ENCODE measurements at places on chromosomes 12 and 14.

GRCh38 chr12:130017591-130018449 lies 114.0 kb upstream of the TMEM132D start:
- DNase-seq, result no peak

DNA sequence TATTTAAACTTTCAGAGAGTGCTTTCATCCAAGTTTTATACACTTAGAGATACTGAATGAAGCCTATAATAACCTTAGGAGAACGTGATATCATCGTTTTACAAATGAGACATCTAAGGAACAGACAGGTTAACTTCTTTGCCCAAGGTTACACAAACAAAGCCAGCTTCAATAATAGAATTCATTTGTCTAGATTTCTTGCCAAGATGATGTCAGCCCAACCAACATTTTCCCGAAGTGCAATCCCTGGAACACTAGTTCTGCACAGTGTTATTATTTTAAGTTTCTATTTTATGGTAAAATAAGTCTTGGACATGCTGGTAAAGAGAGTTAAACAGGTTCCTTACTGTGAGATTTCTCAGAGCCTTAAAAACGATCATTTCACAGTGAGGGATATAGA lies 174.6 kb downstream of the SLC25A21 start:
- no peak for DNase-seq

- DNase-seq, result no peak
These were observed 62.5 kb downstream of the MAPKAPK5 start for GRCh38 chr12:111904446-111904975.

DNA sequence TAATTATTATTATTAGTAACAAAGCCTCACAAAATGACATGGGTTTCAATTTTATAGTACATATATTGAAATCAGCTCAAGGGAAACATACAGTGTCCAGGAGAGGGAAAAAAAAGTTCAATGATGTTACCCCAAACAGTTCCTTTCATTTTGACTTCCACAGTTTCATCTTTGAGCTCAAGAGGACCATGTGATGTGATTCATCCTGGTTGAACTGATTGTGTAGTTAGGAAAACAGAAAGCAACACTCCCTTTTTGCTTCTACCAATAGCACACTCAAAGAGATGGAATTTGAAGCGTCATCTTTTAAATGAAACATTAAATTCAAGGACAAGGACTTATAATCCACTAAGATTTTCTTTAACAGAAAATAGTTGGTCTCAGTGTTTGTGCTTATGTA lies 461.0 kb downstream of the FOXG1 start:
- no peak for DNase-seq

DNA sequence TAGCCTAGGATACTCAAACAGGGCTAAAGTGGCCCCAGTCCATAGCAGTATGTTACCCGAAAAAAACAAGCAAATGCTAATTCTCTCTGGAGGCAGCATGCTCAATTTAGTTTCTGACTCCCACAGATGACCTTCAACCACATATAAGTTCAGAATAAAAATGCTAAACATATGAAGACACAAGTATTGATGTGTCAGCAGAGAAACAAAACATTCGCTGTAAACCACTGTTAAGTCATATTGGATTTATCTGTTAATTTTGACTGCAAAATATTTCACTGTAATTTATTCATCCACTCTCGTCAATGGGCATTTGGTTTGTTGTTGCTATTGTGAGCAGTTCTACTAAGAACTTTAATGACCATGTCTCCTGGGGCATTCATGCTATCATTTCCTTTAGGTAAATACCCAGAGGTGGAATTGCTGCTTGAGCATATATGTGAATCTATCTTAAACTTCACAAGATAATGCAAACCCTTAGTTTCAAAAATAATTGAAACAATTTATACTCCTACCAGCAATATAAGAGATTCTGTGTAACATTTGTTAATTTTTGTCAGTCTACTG lies 36.5 kb downstream of the WBP11 start:
- no peak for DNase-seq

- DNase-seq, result peak; percentile 97
These were observed 18.7 kb downstream of the DAD1 start for GRCh38 chr14:22570132-22570949.

DNA sequence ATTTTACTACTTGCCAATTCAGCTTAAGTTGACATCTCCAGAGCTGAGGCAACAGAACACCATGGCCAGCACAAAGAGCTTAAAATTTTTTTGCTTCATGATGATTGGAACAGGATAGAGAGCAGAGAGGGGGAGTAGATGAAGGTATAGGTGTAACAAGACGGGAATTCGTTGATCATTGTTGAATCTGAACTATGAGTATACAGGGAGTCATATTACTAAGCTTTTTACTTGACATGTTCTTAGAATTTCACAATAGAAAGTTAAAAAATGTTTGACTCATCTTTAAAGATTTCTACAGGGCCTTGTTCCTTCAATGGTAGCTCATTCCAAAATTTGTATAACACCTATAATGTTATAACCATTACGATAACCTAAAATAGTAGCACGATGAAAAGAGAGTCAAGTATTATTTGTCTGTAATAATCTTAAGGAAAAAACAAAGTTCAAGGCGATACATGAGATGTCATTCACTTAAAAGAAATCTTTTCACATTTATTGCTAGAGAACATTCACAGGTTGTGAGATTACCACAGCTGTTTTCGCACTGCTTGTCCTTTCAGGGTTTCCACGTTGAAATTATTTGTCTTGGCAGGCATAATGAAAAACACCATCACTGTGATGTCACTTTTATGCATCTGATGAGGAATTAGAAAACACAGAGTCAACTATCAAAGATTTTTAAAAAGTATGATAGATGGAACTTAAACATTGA lies 33.9 kb downstream of the SPX start:
- no peak for DNase-seq

DNA sequence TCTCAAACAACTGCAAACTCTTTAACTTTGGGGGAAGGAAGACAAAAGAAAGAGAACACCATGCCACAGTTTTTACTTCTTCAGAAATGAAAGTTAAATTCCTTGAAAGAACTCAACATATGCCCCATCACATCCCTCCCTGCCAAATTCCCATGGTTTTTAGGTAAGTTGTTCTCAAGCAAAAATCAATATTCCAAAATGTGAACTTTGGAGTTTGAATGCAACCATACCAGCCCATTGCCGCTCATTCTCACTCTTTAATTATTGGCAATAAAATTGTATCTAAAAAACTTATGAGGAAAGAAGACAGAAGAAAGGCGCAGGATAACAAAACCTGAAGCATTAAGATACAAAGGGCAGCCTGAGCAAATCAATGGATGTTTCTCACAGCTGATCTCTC lies 31.8 kb upstream of the CEP83 start:
- DNase-seq, result no peak

- DNase-seq, result no peak
These were observed 707.3 kb downstream of the MED13L start for GRCh38 chr12:115570069-115570777.

- DNase-seq, result no peak
These were observed 25.7 kb downstream of the TBC1D15 start for GRCh38 chr12:71865166-71865713.

DNA sequence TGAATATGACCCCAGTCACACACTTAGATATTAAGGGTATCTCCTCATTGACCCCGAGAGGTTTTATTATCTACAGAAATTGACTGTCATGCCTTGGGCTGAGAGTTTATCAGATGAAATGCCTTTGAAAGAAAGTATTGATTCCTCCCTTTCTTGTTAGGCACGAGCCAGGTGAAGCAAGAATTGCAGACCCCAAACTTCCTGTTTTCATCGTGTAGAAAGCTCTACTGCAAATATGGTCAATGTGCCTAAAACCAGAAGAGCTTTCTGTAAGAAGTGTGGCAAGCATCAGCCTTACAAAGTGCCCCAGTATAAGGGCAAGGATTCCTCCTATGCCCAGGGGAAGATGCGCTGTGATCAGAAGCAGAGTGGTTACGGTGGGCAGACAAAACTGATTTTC lies 143.9 kb upstream of the FUT8 start:
- DNase-seq, result no peak
